ENCODE measurements at places on chromosomes 16 and 17. TPM values are rescaled to one million over a fixed set of nuclear protein-coding genes. Genes with fewer than 3 reads are reported as not detected.

NPIPA8 gene
- total RNA-seq: not detected

TM4SF5 gene
- not detected for total RNA-seq

FA2H gene
- not detected for total RNA-seq

PSMD12 gene
- 19.1 TPM for total RNA-seq

NOD2 gene
- not detected for total RNA-seq

OTOP3 gene
- not detected for total RNA-seq

TMC8 gene
- not detected for total RNA-seq

PPP1R27 gene
- not detected for total RNA-seq

MCRIP1 gene
- total RNA-seq: 130 TPM

ZG16B gene
- 1.4 TPM for total RNA-seq

KRT33B gene
- total RNA-seq: not detected

EMP2 gene
- 6.8 TPM for total RNA-seq

LPO gene
- not detected for total RNA-seq

KCTD2 gene
- 34.2 TPM for total RNA-seq

EFNB3 gene
- 0.90 TPM for total RNA-seq

SKAP1 gene
- total RNA-seq: not detected

GRB7 gene
- 1.7 TPM for total RNA-seq

All from fibroblast of the aortic adventitia (primary cell).